ENCODE measurements at places on chromosomes 7 and 10.

- DNase-seq: no peak
Observed at GRCh38 chr10:36675458-36675880, 449.9 kb upstream of the ANKRD30A start.

- no peak for DNase-seq
Observed at GRCh38 chr7:121272676-121273075, 56.1 kb upstream of the WNT16 start.

DNA sequence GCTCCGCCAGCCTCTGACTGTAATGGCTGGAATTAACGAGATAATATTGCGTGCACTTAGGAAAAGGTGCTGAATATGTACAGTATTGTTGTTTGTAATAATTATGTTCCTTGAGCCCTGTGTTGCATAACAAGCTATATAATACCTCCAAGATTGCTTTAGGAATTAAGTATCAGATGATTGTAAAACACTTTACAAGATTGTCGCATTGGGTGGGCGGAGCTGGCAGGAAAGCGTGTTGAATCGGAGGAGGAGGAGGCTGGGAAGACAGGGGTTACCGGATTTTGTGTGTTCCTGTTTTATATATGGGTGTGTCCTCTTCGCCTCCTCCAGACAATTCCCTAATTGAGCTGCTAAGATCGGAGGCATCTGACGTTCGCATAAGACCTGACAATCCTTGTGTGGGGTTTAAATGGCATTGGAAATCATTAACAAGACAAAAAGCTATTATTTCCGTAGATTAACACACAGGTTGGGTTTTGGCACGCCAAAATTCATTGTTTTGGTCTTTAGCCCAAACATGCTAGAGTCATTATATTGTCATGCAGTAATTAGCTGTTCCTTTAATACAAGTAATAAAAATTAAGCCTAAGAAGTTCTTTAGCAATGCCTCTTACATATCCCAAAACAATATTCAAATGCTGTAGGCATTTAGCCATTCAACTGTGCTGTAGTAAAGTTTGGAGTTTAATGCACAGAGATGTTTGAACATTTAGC is 192.9 kb upstream of the SH2B2 start:
- no peak for DNase-seq

- no peak for DNase-seq
Observed at GRCh38 chr10:91709394-91709798, 76.5 kb upstream of the PPP1R3C start.

DNA sequence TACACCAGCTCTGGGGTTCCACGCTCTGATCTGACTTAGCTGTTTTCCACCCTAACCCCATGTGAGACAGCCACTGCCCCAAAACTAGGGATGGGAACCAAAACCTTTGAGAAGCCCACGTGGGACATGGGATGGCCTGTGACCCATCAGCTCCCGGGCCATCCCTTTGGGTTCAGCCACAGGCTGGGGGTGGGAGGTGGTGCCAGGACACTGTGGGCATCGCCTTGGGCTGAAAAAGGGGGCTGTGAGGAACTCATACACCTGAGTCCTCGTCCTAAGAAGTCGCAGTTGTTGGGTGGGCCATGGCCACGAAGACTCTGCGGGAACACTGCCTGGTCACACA is 379.1 kb downstream of the DNAJB6 start:
- DNase-seq: no peak

GRCh38 chr7:64838691-64839090 is 44.5 kb downstream of the ZNF138 start:
- no peak for DNase-seq

DNA sequence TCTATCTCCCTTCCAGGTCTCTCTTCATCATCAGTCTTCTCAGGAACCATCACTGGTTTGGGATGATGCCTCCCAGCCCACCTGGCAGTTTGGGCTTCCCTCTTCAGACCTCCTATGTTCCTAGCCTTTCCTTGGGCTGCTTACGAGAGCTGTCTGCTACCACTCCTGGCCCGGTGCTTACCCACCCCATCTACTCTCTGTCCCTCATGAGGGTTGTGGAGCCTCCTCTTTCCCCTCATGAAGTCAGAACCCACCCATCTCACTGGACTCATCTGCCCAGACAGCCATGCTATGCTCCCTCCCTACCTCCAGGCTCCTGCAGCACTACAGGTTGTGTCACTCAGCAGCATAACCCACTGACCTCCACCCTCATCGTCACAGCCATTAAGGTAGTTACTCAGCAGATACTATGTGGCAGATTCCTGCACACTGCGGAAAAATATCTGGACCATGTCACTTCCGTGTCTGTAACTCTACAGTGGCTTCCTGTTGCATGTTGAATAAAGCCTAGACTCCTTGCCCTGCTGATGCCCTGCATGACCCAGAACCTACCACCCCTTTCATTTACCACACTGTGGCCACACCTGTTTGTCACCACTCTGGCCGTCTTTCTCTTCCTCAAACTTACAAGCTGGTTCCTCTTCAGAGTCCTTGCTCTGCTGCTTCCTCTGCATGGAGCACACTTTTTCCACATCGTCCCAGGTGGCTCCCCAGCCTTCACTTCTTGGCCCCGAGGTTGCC is 2.0 kb downstream of the DBNL start:
- no peak for DNase-seq

- no peak for DNase-seq
Observed at GRCh38 chr7:123558289-123558874, 764 bp upstream of the NDUFA5 start.

DNA sequence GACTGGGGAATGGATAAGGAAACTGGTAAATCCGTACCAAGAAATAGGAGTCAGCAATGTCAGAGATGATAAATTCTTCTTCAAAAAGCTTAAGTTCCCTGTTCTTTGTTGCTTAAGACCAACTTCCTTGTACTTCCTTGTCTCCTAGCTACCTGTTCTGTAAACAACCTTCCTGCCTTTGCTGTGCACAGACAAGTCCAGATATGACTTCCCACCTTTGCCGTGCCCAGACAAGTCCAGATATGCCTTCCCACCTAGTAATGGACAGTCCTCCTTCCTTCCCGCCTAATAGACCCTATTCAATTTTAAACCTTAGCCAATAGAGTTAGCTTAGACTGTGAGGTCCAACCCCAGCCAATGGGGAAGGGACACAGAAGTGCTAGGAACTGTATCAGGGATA is 2.5 kb upstream of the ZNF33A start:
- DNase-seq: no peak

DNA sequence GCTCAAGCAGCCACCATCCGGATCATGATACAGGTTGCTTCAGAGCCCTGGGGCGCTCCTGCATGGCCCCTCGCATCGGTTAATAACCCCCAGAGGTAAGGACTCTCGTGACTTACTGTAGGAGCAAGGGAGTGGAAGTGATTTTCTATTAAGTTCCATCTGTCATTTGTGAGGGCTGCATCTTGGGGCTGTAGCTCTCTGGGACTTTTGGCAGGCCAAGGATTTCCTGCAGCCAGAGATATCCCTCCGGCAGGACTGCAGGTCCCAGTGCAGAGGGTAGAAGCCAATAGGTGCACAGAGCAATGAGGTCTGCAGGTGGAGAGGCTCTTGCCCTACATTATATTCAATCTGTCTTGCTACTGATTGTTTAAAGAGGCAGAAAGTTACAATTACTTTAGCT is 356.8 kb upstream of the ADARB2 start:
- DNase-seq: no peak

GRCh38 chr7:123746055-123746454 is 2.7 kb downstream of the WASL start:
- no peak for DNase-seq

- no peak for DNase-seq
Observed at GRCh38 chr7:116932566-116932965, 20.7 kb upstream of the ST7 start.

GRCh38 chr10:91589015-91589657 is 43.7 kb downstream of the PPP1R3C start:
- no peak for DNase-seq

DNA sequence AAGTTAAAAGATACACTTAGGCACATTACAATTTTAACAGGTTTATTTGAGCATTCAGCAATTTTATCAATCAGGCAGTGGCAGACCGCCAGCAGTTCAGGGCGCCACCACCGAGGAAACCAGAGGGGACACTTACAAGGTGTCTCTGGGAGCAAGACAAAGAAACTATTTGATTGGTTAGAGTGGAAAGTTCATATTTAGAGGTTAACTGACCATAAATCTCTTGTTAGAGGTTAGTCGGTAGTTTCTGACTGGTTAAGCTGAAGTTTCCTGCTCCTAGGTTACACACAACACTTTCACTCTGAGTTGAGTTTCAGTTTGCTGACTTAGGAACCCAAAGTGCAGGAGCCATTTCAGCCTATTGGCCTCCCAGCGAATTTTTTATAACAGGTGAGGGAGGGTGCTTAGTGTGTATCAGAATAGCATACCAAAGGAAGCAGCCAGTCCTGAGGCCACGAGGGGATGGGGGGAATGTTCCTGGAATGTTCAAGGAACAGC is 10.8 kb upstream of the PVRIG start:
- no peak for DNase-seq

DNA sequence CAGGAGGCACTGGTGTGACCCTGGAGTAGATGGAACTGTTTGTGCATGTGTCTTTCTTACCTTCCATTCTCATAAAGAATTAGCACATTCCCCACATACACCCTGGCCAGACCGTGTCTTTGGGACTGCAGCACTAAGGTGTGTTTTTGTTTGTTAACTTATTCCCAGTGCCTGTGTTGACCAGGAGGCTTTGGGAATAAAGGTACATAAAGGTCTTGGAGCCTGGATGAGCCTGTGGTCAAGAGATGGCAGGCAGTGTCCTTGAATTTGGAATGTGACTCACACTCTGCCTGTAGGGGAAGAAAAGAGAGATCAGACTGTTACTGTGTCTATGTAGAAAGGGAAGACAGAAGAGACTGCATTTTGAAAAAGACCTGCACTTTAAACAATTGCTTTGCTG is 137.6 kb downstream of the LYZL1 start:
- DNase-seq: no peak

- DNase-seq: no peak
Observed at GRCh38 chr7:115748123-115748738, 282.3 kb downstream of the TFEC start.

DNA sequence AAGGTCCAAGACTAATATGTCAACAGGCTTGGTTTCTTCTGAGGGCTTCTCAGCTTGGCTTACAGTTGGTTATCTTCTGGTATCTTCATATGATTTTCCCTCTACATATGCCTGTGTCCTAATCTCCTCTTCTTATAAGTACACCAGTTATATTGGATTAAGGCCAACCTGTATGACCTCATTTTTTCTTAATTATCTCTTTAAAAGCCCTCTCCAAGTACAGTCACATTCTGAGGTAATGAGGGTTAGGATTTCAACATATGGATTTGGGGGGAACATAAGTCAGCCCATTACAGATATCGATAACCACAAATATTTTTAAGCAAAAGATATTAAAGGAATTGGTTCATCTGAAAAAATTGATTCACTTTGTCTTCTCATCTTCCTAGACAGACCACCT is 49.2 kb downstream of the IQUB start:
- DNase-seq: no peak

DNA sequence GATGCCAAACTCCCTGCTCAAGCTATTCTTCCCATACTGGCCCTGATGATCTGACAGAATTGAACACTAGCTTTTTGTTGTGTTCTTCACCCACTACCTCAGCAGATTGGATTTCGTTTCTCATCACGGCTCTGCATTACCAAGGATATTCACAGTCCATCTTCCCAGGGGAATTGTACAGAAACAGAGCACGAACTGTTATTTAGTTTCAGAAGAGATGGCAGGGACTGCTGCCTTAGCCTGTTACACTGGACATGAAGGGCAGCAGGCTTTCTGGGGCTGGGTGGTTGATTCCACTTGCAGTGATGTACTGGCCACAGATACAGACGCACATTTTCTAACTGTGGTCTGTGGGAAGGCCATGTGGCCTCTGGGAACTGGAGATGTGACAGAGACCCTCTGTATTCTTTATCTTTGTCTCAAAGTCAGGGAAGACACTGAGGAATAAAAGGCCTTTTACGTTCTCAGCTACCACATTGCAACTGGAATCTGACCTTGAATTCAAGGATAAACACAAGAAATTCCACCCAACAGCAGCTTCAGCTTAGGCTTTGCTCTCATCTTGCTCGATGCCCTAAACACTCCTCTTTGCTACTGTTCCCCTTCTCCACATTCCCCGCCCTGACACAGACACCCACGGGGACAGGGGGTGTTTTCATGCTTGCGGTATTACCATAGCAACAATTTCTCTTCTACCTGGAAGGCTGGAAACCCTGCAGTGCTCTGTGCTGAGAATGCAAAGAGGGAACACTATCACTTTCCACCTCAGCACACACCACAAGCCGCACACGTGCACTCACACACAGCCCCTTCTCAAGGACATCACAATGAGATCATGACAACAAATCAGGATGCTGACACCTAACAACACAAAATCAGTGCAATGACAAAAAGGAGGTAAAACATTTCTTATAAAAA is 81.7 kb downstream of the RNF216 start:
- peak; percentile 42 for DNase-seq

- no peak for DNase-seq
Observed at GRCh38 chr10:80203835-80204676, 1.3 kb downstream of the ANXA11 start.

GRCh38 chr7:93964262-93964661 is 39.9 kb downstream of the BET1 start:
- DNase-seq: no peak

DNA sequence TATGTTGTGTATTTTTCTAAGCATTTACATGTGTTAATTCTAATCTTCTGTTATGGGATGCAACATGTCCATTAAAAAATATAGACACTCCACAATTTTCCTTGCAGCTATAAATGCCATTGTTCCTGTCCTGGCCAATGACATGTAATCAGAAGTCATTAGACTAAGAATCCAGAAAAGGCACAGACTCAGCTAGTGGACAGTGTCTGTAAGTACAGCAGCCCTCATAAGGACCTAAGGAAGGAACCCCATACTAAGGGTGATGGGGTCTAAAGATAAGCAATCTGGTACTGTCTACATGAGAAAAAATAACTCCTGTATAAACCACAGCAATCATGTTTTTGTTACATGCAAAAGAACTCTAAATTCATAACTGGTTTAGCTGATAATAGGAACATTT is 115.9 kb downstream of the GPR85 start:
- DNase-seq: no peak

- DNase-seq: no peak
Observed at GRCh38 chr10:59460601-59461000, 98.3 kb upstream of the FAM13C start.

DNA sequence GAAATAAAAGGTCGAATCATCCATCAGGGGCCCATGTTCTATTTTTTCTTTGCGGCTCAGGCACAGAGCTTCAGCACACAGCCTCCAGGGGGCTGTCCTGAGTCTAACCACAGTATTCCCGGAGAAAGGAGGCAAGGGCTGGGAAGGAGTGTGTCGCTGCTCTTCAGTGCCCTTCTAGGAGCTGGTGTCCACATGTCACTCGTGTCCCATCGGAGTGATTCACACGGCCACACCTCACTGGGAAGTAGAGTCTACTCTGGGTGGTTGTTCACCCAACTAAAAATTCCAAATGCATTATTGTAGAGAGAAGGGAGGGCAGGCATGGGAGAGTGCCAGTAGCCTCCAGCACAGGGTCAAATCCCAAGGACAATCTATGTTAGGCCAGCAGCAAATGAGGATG is 114.8 kb upstream of the LANCL2 start:
- DNase-seq: no peak

- no peak for DNase-seq
Observed at GRCh38 chr10:69901022-69901421, 99.3 kb downstream of the COL13A1 start.

All from substantia nigra (tissue), 51 donors.